ENCODE measurements at places on chromosomes 12 and 14. TPM values are rescaled to one million over a fixed set of nuclear protein-coding genes. Genes with fewer than 3 reads are reported as not detected.

Gene PPP4R4
- 0.16 TPM for polyA plus RNA-seq

Gene L2HGDH
- 8.6 TPM for polyA plus RNA-seq

Gene PHETA1
- polyA plus RNA-seq, result 85.8 TPM

Gene CIDEB
- 105 TPM for polyA plus RNA-seq

Gene CLEC14A
- 5.9 TPM for polyA plus RNA-seq

Gene CYP46A1
- 1.5 TPM for polyA plus RNA-seq

Gene SLC25A21
- polyA plus RNA-seq, result 0.58 TPM

Gene SERPINA10
- polyA plus RNA-seq, result 0.90 TPM

Gene NCOR2
- 86.3 TPM for polyA plus RNA-seq

Gene KLRC1
- polyA plus RNA-seq, result 3.7 TPM

Gene CLEC9A
- polyA plus RNA-seq, result 2.5 TPM

Gene PTHLH
- polyA plus RNA-seq, result 0.60 TPM

Gene MYH6
- 0.03 TPM for polyA plus RNA-seq

Gene OLR1
- 2.6 TPM for polyA plus RNA-seq

Gene NEUROD4
- 0.01 TPM for polyA plus RNA-seq

Gene NEDD1
- polyA plus RNA-seq, result 15.4 TPM

Gene GPR84
- 0.16 TPM for polyA plus RNA-seq

Gene RNASE4
- 37.1 TPM for polyA plus RNA-seq

Gene MUCL1
- not detected for polyA plus RNA-seq

Gene MGST1
- polyA plus RNA-seq, result 118 TPM

Gene CCDC197
- polyA plus RNA-seq, result not detected

Gene POTEG
- polyA plus RNA-seq, result not detected
